Ovary (tissue), 10 donors: ENCODE measurements at places on chromosomes 2 and 18. TPM values are rescaled to one million over a fixed set of nuclear protein-coding genes. Genes with fewer than 3 reads are reported as not detected.

- H3K4me1 ChIP-seq, result peaks cover 5% of the 10 kb centered on the region
- H3K27me3 ChIP-seq, result no peaks in the 10 kb centered on the region
- DNase-seq, result no peak
These were observed 57.2 kb downstream of the LIPG start for GRCh38 chr18:49618742-49619681.

- no peaks in the 10 kb centered on the region for H3K27me3 ChIP-seq
- no peak overlapping the region for H3K4me3 ChIP-seq
- DNase-seq, result peak; percentile 89
- H3K36me3 ChIP-seq, result no peaks in the 10 kb centered on the region
- H3K27ac ChIP-seq, result peak overlapping the region; percentile 86
These were observed 98.7 kb downstream of the COL6A3 start for GRCh38 chr2:237315170-237315828.

- no peaks in the 10 kb centered on the region for H3K27me3 ChIP-seq
- peak; percentile 36 for DNase-seq
- H3K4me1 ChIP-seq, result peaks cover 3% of the 10 kb centered on the region
- H3K27ac ChIP-seq, result no peak within 1 kb of the TSS
These were observed at the start of gene TMEM178A for GRCh38 chr2:39665811-39666490. Gene TMEM178A (plus strand): TSS chr2:39665917. CDS start chr2:39665975, 58 bp downstream.

GRCh38 chr2:24380820-24381219 lies 20.5 kb upstream of the ITSN2 start:
- H3K27me3 ChIP-seq, result no peaks in the 10 kb centered on the region
- H3K4me3 ChIP-seq, result no peak overlapping the region
- no peak overlapping the region for H3K27ac ChIP-seq
- H3K36me3 ChIP-seq, result no peaks in the 10 kb centered on the region

REG3A gene
- not detected for total RNA-seq

HAAO gene
- 26.1 TPM for total RNA-seq

FASTKD1 gene
- total RNA-seq, result 6.6 TPM

CREG2 gene
- 0.51 TPM for total RNA-seq
